Pulmonary artery endothelial cell (primary cell): ENCODE measurements at places on chromosomes 2 and 18. TPM values are rescaled to one million over a fixed set of nuclear protein-coding genes. Genes with fewer than 3 reads are reported as not detected.

STAMBP gene
- total RNA-seq = 14.0 and 21.3 TPM in 2 replicates

GRCh38 chr2:128818704-128819491 is 500.2 kb upstream of the HS6ST1 start:
- no peak for DNase-seq

GRCh38 chr2:39158351-39158750 is 37.5 kb upstream of the SOS1 start:
- DNase-seq = no peak

GRCh38 chr2:151060287-151060686 is 201.4 kb downstream of the RBM43 start:
- DNase-seq = no peak

DNER gene
- 0.07 TPM in 2 replicates for total RNA-seq

DNA sequence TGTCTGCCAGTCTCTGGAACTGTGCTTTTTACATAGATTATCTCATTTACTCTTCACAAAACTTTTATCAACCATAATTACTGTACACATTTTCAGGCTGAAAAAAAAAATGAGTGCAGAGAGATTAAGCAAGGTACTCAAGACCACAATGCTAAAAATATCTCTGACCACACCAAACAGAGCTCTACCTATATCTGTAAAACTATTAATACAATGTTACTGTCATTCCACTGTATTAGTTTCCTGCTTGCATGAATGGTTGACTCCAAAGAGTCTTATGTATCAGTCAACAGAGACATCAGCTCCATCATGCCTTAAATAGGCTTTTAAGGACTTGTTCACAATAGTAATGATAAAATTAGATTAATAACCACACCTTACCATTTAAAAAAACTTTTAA is 134.7 kb upstream of the CCDC150 start:
- no peak for DNase-seq

TAF4B gene
- 4.9 and 5.4 TPM in 2 replicates for total RNA-seq

- no peak for DNase-seq
These were observed 99.2 kb upstream of the ASAP2 start for GRCh38 chr2:9107168-9108025.

SPP2 gene
- total RNA-seq = not detected in 2 replicates

ITPRIPL1 gene
- total RNA-seq = 1.3 and 5.4 TPM in 2 replicates

ACVR1C gene
- 0.07 TPM in 2 replicates for total RNA-seq

GPR45 gene
- not detected in 2 replicates for total RNA-seq

GRCh38 chr2:220272656-220273055 is 645.2 kb downstream of the SLC4A3 start:
- no peak for DNase-seq

CNGA3 gene
- total RNA-seq = not detected in 2 replicates

TEKT4 gene
- total RNA-seq = not detected in 2 replicates

- DNase-seq = no peak
These were observed 150.4 kb upstream of the SLC1A4 start for GRCh38 chr2:64838817-64839216.

DNA sequence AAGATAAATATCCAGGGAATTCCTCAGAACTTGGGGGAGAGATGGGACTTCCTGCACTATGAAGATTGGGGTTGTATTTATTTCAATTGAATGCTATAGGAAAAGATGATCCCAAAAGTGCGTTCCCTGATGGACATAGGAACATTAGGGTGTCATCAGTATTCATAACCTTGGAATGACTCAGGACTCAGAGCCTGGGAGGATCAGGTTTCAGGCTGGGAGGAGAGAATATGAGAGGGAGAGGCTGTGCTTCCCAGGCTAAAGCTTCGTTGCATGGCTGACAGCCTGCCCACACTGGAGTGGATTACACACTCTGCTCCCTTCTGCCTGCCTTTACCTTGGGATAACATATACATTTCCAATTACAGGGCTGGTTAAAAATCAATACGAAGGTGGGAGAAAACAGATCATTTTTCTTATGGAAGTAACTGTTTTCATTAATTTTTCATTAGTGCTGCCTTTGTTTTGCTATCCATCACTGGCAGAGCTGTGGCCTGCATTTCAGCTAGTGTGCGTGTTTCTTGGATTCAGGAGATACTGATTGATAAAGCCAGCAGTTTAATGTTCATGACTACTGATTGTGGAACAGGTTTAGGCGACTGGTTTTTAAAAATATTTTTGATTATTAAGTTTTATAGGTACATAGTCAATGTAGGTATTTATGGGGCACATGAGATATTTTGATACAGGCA is 118.7 kb downstream of the KCTD1 start:
- no peak for DNase-seq

- no peak for DNase-seq
These were observed 149.8 kb downstream of the TWIST2 start for GRCh38 chr2:238997684-238998083.

TUBA4B gene
- not detected in 2 replicates for total RNA-seq

ARHGAP28 gene
- total RNA-seq = 0.39 and 4.4 TPM in 2 replicates

- DNase-seq = no peak
These were observed 64.1 kb downstream of the AGAP1 start for GRCh38 chr2:235557903-235558302.

IGFBP5 gene
- 0.20 and 0.49 TPM in 2 replicates for total RNA-seq

CSRNP3 gene
- total RNA-seq = not detected in 2 replicates

DNA sequence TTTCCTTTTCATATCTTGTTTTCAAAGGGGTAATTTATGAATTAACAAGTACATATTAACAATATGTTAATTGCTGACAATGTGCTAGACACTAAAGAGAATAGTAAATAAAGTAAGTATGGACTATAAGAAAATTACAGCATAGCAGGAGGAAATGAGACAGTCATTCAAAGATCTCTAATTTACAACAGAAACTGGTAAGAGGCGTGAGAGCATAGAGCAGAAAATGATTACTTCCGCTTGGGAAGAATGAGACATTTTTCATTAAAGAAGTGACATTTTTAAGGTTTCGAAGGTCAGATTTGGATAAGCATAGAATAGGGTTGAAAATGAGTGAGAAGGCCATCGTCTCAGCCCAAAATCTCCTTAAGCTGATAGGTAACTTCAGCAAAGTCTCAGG is 184.4 kb upstream of the SESTD1 start:
- no peak for DNase-seq

OBSL1 gene
- total RNA-seq = 15.6 and 22.2 TPM in 2 replicates

DNA sequence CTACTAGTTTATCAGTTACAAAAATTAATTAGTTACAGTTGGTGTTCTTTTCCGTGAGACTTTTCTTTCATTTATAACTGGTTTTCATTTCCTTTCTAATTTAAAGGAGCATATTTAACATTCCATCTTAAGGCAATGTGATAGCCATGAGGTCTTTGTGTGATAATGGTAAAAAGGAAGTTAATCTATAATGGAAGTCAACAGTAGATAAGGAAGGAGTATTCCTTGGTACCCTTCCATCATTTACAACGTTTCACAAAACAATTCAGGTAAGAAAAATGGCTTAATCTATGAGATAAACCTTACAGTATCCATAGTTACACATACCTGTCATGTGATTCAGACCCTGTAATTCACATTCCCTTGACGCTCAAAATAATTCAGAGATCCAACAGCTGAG is 525.4 kb upstream of the VWC2L start:
- DNase-seq = no peak

POTEC gene
- not detected in 2 replicates for total RNA-seq

GRCh38 chr2:98037666-98038336 is 42.1 kb upstream of the TMEM131 start:
- DNase-seq = no peak

GRCh38 chr18:61600422-61600821 is 267.2 kb downstream of the CDH20 start:
- no peak for DNase-seq
